ENCODE measurements at places on chromosomes 5 and 9.

GRCh38 chr5:133200256-133200655, 148.4 kb downstream of the HSPA4 start:
- no peak for DNase-seq

DNA sequence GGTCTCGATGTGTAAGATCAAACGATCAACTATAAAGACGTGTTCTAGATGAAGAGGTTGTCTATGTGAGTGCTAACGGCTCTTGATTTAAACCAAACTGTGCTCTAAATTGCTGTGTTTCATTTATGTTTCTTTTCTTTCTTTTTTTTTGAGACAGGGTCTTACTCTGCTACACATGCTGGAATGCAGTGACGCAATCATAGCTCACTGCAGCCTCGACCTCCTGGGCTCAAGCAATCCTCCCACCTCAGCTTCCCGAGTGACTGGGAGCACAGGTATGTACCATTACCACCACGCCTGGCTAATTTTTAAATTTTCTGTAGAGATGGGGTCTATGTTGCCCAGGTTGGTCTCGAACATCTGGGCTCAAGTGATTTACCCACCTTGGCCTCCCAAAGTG, 24.0 kb upstream of the RNF130 start:
- no peak for DNase-seq

- no peak for DNase-seq
These were observed 3.9 kb downstream of the GLIPR2 start for GRCh38 chr9:36140086-36141084.

GRCh38 chr5:134533115-134533815, 7.8 kb downstream of the JADE2 start:
- DNase-seq: no peak

- no peak for DNase-seq
These were observed 199.6 kb upstream of the RGMB start for GRCh38 chr5:98573834-98574320.

- no peak for DNase-seq
These were observed 36.8 kb upstream of the SNX2 start for GRCh38 chr5:122738088-122738487.

DNA sequence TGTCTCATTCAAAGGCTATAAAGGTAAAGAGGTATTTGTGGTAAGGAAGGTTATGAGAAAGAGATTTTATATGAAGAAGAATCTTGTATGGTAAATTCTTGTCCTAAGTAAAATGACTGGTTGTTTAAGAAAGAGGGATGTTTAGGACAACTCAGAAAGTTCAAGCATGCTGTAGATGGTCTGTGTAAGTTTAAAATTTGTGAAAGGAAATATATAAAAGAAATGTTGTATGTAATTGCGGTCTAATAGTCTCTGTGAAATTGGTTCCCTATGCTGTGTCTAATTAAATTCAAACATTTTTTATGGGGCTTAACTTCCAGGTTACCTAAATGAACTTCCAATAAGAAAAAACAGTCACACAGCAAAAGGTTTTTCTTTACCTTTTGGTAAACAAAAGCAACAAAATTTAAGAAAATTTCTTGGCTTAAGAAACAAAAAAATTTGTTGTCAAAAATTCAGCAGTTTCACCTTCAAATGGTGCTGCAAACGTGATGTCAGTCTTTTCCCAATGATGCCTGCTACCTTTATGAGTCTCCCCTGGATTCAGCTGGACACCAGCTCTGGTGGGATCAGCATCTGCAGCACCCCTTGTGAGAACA, 83.0 kb upstream of the FCN1 start:
- no peak for DNase-seq

DNA sequence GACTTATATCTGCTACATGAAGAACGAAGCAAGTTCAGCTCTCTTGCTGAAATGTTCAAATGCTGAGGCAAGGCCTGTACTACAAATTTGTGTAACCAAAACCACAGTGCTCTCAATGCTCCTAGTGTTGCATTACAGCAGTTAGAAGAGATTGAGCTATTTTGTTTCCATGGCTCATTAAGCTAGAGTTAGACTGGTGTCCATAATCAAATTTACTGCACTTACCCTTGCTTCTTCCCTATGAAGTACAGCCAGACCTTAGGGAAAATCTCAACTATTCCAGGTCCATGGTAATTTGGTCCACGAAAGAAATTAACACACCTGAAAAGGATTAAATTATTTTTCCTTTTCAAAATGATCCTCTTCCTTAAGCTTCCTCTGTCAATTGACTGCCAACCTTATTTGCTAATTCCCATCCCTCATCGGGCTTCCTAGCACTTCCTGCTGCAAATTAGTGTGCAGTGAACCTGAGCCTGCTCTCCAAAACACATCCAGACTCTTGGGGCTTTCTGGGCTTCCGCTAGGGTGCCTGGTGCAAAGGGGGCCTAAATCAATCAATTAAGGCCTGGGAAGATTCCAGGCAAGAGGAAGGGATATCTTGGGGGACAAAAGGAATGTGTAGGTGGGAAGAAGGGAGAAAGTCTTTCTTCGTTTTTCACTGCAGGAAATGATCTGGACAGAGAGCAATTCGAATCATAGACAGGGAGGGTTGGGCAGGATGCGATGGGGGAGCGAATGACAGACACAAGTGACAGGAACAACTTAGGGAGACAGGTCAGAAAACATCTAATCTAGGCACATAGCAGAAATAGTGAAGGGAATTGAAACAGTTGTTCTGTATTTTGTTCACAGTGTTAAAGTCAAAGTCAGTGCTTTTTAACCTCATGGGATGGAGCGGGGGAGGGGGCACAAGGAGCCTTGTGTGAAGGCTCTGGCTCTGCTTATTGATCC, 542.4 kb downstream of the RAB3C start:
- DNase-seq: peak; percentile 13

DNA sequence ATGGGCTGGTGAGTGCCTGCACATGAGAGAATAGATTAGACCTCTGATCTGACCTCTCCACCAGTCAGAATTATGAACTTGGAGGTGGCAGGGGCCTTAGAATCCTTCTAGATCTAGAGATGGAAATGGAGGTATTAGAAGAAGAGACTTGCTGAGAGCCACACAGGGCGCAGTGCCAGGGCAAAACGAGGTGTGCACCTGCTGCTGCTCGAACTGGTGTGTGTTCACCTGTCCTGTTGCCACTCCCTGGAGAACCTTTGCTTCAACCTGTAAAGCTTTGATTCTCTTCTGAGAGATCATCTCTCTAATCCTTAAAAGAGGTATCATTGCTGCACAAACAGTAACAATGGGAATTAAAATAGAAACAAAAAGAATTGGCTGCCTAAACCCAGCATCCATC, 24.9 kb downstream of the FRMPD1 start:
- DNase-seq: no peak

GRCh38 chr9:126379661-126380360, 53.2 kb downstream of the MVB12B start:
- DNase-seq: no peak

DNA sequence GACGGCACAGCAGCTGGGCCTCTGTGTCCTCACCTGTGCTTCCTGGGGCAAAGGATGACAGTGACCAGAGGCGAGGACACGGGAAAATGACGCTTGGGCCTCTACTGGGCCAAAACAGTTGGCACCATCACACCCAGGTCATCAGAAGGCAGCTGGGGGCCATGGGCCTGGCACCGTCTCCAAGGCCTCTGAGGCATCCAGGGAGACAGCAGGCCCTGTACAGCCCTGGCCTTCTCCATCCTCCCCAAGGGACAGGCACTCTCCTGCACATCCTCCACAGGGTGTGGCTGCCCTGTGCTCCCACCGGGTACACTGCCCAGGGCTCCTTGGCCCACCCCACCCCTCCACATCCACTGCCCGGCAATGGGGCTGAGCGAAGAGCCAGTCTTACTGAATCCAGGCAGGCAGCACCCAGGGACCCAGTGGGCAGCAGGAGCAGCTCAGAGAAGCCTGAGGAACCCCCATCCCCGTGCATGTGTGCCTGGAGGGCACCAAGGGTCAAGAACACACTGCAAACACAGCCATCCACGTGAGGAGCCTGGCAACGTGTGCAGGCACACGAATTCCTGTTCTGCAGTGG, 4.0 kb downstream of the LPCAT1 start:
- no peak for DNase-seq
